Activated T-cell treated with anti-CD3 and anti-CD28 coated beads, Interleukin-2, amount 50 U/mL, for 72 hours (primary cell): ENCODE measurements at places on chromosomes 11 and 22. TPM values are rescaled to one million over a fixed set of nuclear protein-coding genes. Genes with fewer than 3 reads are reported as not detected.

The STK33 gene
- 6.1 TPM for total RNA-seq

The TBX10 gene
- not detected for total RNA-seq

The NXPE1 gene
- total RNA-seq: not detected

The CSF2RB gene
- 1.8 TPM for total RNA-seq

The WBP2NL gene
- 4.3 TPM for total RNA-seq

The MMP8 gene
- total RNA-seq: not detected

DNA sequence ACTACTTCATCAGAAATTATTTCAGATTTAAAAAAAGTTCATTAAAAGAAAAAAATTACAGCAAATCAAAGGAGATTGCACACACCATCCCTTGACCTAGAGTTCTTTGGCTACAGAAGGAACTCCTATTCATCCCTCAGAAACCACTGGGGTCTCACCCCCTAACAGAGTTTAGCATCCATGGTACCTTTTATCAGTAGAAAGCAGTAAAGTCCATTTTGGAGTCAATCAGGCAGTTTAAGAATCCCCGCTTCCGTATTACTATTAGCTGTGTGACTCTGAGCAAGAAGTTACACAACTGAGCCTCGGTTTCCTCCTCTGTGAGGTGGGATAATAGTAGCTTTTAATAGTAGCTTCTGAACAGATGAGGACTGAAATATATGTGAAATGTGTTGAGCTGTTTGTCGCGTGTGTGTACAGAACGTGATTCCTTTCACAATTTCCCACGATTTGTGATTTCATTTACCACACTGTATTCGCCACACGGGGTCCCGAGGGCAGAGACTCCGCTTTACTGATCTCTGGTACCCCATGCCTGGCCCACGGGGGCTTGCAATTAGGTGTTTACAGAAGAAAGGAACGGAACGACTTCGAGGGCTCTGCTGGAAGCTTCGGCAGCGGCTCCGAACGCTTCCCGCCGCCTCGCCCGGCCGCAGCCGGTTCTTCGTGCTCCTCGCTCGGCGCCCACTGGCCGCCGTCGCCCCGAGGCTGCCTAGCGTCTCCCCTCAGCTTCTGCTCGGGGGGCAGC, 72.5 kb upstream of the ZBED5 start:
- no peaks in the 10 kb centered on the region for H3K36me3 ChIP-seq
- H3K4me3 ChIP-seq: peak overlapping the region; percentile 85
- peaks cover 69% of the 10 kb centered on the region for H3K27me3 ChIP-seq
- H3K4me1 ChIP-seq: peaks cover 33% of the 10 kb centered on the region
- H3K27ac ChIP-seq: no peak overlapping the region
- peak; percentile 33 for DNase-seq

DNA sequence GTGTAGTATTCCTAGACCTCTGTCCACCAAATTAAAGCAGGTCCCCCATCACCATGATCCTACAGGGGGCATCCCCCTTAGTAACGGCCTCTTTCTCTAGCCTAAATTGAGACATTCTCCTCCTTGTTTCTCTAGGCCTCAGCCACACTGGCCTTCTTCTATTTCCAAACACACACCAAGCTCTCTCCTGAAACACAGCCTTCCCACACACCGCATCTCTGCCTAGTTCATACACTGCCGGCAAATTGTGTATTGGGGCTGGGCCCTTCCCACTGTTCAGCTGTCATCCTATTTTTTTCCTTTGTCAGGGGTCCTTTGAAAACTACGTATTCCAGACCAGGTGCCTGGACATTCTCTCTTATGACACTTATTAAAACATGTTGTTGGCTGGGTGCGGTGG, 11.5 kb upstream of the VPREB1 start:
- no peak overlapping the region for H3K27ac ChIP-seq
- no peak for DNase-seq
- no peak overlapping the region for H3K4me3 ChIP-seq
- H3K36me3 ChIP-seq: no peaks in the 10 kb centered on the region
- peaks cover 18% of the 10 kb centered on the region for H3K4me1 ChIP-seq

DNA sequence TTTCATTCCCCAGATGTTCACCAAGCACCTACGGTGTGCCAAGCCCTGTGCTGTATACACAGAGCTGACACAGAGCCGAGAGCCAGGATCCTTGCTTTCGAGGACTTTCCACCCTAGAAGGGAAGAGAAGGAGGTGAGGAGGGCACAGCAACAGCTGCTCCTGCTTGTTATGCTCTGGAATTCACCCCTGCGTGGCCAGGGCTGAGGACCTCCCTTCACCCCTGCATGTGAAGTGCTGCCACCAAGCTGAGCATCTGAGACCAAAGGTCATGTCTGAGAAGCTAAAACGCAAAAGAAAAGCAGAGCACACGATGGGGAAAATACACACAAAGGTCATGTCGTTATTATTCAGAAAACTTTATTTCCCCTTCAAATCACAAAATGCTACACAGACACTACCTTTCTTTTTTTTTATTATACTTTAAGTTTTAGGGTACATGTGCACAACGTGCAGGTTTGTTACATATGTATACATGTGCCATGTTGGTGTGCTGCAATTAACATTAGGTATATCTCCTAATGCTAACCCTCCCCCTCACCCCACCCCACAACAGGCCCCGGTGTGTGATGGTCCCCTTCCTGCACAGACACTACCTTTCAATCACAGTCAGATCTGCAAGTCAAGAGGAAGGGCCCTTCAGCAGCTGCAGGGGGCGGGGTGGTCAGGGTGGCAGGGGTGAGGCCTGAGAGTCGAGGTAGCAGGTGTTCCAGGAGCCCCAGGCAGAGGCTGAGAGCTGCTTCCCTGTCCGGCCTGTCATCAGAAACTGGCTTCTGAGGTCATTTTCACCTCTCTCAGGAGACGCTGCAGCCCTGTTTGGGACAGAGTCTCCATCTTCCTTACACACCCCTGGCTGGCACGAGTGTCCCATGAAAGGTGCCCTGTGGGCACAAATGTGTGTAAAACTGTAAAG, 40.1 kb upstream of the PRR5 start:
- no peaks in the 10 kb centered on the region for H3K36me3 ChIP-seq
- H3K27me3 ChIP-seq: no peaks in the 10 kb centered on the region
- no peak overlapping the region for H3K4me3 ChIP-seq
- no peak for DNase-seq
- no peak overlapping the region for H3K27ac ChIP-seq

DNA sequence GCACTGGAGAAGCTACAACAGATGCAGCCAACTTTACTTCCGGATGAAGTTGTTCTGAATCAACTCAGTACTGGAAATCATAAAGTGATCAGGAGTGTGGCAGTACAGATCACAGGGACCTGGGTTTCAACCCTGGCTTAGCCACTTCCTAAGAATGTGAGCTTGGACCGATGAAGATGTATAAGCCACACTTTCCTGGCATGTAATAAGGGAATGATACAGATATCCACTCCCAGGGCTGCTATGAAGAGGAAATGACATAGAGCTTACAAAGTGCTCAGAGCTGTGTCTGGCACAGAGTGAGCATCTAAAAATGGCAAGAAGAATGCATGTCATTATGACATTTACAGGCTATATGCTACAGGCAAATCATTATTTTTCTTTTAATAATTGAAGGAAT, 378.7 kb downstream of the NTM start:
- no peak overlapping the region for H3K4me3 ChIP-seq
- H3K27me3 ChIP-seq: no peaks in the 10 kb centered on the region
- H3K36me3 ChIP-seq: no peaks in the 10 kb centered on the region
- DNase-seq: no peak
- no peak overlapping the region for H3K27ac ChIP-seq

DNA sequence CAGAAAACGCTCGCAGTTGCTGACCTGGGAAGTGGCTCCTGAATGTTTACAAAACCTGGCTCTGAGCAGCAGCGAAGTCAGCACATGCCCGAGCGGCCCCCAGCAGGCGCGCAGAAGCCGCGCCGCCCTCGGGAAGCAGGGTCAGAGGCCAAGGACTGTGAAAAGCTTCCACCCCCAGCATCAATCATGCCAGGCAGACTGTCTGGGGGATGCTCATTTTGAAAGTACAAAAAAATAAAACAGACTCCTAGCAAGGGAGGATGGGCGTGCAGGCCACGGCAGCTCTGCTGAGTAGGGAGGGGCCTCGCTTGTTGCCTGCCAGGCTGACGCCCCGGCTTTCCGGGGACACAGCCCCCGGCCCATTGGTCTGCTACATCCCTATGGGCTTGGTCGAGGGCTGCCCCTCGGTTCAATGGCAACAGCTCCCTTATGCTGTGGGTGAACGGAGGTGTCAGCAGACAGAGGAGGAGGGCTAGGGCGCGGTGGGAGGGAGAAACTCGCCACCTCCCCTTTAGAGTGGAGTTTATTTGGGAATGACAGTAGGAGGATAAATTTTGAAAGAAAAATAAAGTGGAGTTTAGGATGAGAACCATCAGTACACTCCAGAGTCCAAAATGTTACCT, 37.7 kb upstream of the GNB1L start:
- DNase-seq: peak; percentile 68
- H3K4me1 ChIP-seq: peaks cover 77% of the 10 kb centered on the region
- no peaks in the 10 kb centered on the region for H3K27me3 ChIP-seq
- H3K36me3 ChIP-seq: no peaks in the 10 kb centered on the region
- peak overlapping the region; percentile 80 for H3K4me3 ChIP-seq

GRCh38 chr22:25753252-25753651, 11.3 kb downstream of the MYO18B start:
- H3K36me3 ChIP-seq: peaks cover 2% of the 10 kb centered on the region
- no peak overlapping the region for H3K27ac ChIP-seq
- H3K27me3 ChIP-seq: no peaks in the 10 kb centered on the region
- DNase-seq: no peak
- peaks cover 37% of the 10 kb centered on the region for H3K4me1 ChIP-seq

- no peak overlapping the region for H3K4me3 ChIP-seq
- no peaks in the 10 kb centered on the region for H3K36me3 ChIP-seq
- no peaks in the 10 kb centered on the region for H3K27me3 ChIP-seq
- no peaks in the 10 kb centered on the region for H3K4me1 ChIP-seq
- no peak overlapping the region for H3K27ac ChIP-seq
These were observed 210.8 kb downstream of the PGR start for GRCh38 chr11:100918551-100919500.

DNA sequence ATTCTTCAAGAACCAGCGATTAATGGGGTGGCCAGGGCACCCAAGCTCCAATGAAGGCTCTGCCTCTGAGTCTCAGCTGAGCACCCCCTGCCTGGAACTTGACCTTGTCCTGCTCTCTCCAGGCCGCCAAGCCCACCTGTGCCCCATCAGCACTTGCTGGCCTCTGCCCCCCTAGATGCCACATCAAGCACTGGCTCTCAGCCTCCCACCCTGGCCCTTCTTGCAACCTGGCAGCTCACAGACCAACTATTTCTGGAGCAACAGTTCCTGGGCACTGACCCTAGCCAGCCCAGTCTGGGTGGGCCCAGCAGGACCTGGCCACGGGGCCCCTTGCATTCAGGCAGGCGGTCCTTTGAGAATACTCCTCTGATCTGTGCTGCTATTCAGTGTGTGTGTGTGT, 98.8 kb upstream of the PITPNB start:
- no peak overlapping the region for H3K4me3 ChIP-seq
- no peaks in the 10 kb centered on the region for H3K27me3 ChIP-seq
- H3K27ac ChIP-seq: no peak overlapping the region
- no peaks in the 10 kb centered on the region for H3K36me3 ChIP-seq
- no peak for DNase-seq
- peaks cover 8% of the 10 kb centered on the region for H3K4me1 ChIP-seq

GRCh38 chr22:45129703-45130524, 33.8 kb upstream of the NUP50 start:
- H3K27ac ChIP-seq: peak overlapping the region; percentile 58
- no peaks in the 10 kb centered on the region for H3K27me3 ChIP-seq
- peaks cover 33% of the 10 kb centered on the region for H3K4me1 ChIP-seq
- H3K36me3 ChIP-seq: peaks cover 19% of the 10 kb centered on the region
- peak overlapping the region; percentile 61 for H3K4me3 ChIP-seq
- peak; percentile 23 for DNase-seq
